ENCODE measurements at places on chromosomes 5 and 9. TPM values are rescaled to one million over a fixed set of nuclear protein-coding genes. Genes with fewer than 3 reads are reported as not detected.

The INSYN2B gene
- 0.34 TPM for polyA plus RNA-seq

GRCh38 chr5:179777909-179778308, 15.9 kb upstream of the LTC4S start:
- no peak for DNase-seq

DNA sequence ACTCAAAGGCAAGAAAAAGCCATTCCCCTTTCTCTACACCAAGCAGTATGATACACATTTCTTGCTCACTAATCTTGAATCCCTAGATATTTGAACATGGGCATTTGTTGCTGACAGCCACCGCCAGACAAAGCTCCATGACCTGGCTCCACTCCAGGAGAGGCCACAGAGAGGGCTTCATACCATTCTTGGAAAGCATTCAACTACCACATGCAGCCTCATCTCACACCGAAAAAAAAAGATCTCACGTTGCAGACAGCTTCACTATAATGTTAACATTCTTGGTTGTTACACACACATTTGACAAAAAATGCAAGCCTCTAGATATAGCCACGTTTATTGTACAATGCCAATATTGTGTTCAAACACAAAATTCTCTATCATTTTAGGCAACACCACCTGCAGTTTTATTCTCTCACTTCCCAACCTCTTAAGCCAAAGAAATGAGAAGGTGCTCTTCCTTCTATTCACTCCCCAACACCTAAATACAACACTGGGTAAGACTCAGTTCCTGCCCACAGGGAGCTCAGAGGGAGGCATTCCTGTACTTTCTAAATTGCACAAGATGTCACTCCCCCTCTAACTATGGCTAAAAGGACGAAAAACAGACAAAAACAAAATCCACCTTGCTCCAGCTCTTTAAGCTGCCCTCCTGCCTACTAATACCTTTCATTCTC, 222.4 kb downstream of the TSSK1B start:
- DNase-seq = no peak

The AIF1L gene
- 7.5 TPM for polyA plus RNA-seq

DNA sequence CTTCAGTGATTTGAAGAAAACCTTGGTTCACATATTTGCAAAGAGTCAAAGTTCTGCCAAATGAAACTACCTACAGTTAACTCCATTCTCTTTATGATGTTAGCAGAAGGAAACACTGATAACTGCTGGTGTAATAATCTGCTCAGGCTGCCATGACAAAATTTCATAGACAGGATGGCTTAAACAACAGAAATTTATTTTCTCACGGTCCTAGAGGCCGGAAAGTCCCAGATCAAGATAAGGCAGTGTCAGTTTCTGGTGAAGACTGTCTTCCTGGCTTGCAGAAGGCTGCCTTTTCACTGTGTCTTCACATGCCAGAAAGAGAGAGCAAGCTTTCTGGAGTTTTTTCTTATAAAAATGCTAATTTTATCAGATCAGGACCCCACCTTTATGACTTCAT, 102.4 kb upstream of the PARP8 start:
- DNase-seq = no peak

The CCDC180 gene
- 7.5 TPM for polyA plus RNA-seq

The FIBCD1 gene
- polyA plus RNA-seq = 1.5 TPM

- DNase-seq = no peak
These were observed 278.6 kb upstream of the CDH10 start for GRCh38 chr5:24923400-24923799.

- no peak for DNase-seq
These were observed 4.8 kb downstream of the ADAMTSL1 start for GRCh38 chr9:18478501-18479361.

DNA sequence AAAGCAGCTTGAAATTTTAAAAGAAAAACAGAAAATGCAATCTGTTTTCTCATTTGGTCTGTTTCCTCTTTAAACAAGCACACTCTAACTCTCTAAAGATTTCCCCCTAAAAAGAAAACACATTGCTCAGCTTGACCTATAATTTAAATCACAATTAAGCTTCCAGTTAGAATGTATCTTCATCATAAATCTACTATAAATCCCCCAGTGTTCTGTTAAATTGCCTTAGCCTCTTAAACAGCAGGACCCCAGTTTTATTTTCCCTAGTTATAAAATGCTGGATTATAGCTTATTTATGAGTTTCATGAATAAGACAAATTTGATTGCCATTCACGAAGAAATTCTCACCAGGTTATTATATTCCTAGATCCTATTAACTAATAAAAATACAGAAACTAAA, 8.6 kb upstream of the SMC2 start:
- no peak for DNase-seq

GRCh38 chr9:115118879-115119218, 892 bp upstream of the TNC start:
- DNase-seq = peak; percentile 36

The OTP gene
- not detected for polyA plus RNA-seq

The FAM120A gene
- polyA plus RNA-seq = 80.8 TPM

DNA sequence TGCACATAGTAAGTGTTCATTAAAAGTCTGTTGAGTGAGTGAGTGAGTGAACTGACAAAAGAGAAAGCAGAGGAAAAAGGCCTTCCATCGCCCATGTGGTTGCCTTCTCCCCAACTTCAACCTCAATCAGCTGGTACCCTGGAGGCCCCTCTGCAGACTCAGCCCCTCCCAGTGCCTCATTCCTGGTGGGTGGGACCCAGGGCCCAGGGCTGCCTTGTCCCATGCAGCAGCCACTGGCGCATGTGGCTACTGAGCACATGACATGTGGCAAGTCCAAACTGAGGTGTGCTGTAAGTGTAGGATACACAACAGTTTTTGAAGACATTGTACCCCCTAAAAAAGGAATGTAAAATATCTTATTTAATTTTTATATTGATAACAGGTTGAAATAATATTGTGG, 29.6 kb downstream of the NDUFA8 start:
- no peak for DNase-seq

GRCh38 chr5:14849516-14850294, 21.9 kb downstream of the ANKH start:
- no peak for DNase-seq

DNA sequence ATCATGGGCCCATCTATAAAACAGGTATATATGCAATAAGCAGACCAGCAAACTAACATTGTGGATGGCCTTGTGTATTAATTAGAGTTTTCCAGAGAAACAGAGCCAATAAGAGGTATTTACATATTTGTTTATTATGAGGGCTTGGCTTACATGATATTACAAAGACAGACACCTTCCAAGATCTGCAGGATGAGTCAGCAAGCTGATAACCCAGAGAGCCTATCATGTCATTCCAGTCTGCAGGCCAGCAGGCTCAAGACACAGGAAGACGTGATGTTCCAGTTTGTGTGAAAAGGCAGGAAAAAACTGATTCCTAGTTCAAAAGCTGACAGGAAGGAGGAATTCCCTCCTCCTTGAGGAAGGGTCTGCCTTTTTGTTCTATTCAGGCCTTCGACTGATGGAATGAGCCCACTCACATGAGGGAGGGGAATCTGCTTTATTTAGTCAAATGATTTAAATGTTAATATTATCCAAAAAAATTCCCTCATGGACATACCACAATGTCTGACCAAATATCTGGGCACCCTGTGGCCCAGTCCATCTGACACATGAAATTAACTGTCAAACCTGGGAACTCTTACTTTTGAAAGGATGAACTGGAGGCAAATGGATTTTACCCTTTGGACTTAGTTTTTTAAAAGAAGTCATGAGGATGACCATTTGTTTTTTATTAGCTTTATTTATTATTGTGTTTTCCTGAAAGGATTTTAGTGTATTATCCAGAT, 161.2 kb upstream of the CHD1 start:
- DNase-seq = no peak

The ZNF879 gene
- polyA plus RNA-seq = 3.8 TPM

The SLC30A5 gene
- polyA plus RNA-seq = 51.1 TPM

DNA sequence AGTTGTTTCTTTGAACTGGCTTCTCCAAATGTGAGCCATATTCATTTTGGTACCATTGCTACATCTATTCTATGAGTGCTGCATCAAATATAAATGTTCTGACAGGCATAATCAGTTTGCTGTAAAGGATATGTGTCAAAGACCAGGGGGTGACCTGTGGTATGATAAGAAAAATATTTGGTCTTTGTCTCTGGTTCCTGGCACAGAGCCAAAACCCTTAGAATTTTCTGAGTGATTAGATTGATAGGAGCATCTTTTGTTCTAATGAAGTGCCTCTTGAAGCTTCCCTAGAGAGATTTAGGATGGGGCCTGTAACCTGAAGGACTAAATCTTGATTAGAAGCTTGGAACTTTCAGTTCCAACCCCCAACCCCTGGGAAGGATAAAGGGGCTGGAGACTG, 256.3 kb downstream of the NNT start:
- no peak for DNase-seq

DNA sequence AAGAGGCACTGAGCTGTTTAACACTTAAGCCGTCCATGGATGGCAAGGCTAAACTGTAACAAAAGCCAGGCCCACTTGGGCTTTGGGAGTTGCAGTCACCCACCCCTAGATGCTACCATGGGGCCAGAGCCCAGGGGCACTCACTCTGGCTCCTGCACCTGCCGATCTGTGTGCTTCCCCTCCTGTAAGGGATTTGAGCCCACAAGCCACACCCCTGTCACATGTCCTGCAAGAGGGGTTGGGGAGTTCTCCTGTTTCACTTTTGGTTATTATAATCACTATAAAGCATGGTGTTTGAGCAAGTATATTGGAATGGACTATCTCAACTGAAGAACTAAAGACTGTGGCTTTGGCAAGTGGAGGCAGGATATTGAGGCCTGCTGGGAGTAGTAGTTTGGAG, 14.0 kb upstream of the GPR151 start:
- no peak for DNase-seq

- no peak for DNase-seq
These were observed 84.9 kb downstream of the PRELID2 start for GRCh38 chr5:145750199-145750598.

DNA sequence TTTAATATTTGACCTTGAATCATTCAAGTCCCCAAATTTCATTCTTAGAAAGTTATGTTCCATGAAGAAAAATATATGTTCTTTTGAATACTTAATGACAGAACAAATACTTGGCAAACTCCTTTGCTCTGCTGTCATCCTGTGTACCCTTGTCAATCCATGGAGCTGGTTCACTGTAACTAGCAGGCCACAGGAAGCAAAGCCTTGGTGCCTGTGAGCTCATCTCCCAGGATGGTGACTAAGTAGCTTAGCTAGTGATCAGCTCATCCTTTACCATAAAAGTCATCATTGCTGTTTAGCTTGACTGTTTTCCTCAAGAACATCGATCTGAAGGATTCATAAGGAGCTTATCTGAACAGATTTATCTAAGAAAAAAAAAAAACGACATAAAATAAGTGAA, 65.4 kb downstream of the WDR41 start:
- no peak for DNase-seq

The ARSI gene
- polyA plus RNA-seq = 2.2 TPM

- DNase-seq = no peak
These were observed 305.7 kb downstream of the ACTL7B start for GRCh38 chr9:108550106-108550505.

- no peak for DNase-seq
These were observed 49.9 kb downstream of the FGF18 start for GRCh38 chr5:171469326-171469725.

GRCh38 chr5:42676362-42676761, 80.3 kb upstream of the CCDC152 start:
- DNase-seq = no peak

- DNase-seq = no peak
These were observed 153.5 kb upstream of the IRX2 start for GRCh38 chr5:2904956-2905355.

The KIF24 gene
- polyA plus RNA-seq = 2.0 TPM

- DNase-seq = no peak
These were observed 82.2 kb upstream of the HSPA9 start for GRCh38 chr5:138657360-138657759.

DNA sequence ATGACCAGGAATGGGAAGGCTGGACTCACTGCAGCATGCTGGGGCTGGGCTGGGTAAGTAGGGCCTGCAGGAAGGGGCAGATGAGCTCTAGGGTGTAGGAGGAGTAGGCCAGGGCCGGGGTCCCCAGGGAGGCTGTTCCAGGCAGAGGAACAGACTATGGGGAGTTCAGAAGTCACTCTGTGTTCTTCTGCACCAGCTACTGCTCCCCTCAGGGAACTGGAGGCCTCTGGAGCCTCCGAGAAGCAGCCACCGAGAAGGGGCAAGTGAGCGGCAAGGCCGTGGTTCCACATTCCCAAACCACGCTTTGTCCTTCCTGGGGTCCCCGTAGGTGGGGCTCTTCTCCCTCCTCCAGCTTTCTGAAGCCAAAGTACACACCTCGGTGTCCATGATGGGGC, 8.4 kb upstream of the SLC2A6 start:
- DNase-seq = no peak

The MOB3B gene
- polyA plus RNA-seq = 34.7 TPM

- DNase-seq = no peak
These were observed 17.1 kb downstream of the RNF44 start for GRCh38 chr5:176519810-176520720.

DNA sequence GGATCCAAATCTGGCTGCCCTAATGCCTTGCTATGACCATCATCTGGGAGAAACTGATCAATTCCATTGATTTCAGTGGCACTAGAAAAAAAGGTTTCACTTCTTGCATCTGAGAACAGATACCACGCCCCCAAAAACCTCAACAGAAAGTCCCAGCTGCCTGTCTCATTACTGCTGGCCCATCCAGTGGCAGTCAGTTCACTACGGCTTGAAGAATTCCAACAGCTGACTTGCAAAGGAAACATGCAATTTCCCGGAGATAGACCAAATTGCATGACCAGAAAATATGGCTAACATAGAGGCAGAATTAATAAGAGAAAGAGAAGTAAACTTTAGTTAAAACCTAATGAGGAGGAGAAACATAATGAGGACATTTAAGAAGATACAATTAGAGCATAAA, 48.6 kb downstream of the UGCG start:
- no peak for DNase-seq

DNA sequence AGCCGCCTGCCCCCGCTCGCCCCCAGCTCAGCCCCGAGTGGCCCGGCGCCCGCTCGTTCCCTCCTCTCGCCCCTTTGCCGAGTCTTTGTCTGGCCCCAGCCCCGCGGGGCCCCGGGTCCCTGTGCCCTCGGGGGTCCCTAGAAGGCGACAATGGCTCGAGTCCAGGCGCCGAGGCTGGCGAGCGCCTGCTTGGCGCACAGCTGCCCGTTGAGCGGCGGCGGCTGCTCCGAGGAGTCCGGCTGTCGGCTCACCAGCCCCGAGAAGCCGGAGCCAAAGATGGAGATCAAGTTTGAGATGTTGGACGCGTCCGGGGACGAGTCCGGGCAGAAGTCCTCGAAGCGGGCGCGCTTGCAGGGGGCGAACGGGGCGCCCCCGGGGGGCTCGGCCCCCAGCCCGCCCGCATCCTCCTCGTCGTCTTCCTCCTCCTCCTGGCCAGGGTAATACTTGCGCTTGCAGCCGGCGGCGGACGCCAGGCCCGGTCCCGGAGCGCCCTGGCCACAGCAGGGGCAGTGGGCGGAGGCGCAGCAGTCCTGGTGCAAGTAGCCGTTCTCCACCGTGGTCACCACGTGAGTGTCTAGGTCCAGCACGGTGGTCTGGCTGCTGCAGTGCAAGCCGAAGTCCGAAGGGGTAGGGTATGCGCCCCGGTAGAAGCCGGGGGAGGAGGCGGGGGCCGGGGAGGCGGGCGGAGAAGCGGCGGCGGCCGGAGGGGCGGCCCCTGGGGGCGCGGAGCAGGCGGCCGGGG, 1.2 kb downstream of the IER5L start:
- peak; percentile 69 for DNase-seq

Measured in large intestine (tissue), 12 donors.